ENCODE measurements at places on chromosomes 13 and 19.

DNA sequence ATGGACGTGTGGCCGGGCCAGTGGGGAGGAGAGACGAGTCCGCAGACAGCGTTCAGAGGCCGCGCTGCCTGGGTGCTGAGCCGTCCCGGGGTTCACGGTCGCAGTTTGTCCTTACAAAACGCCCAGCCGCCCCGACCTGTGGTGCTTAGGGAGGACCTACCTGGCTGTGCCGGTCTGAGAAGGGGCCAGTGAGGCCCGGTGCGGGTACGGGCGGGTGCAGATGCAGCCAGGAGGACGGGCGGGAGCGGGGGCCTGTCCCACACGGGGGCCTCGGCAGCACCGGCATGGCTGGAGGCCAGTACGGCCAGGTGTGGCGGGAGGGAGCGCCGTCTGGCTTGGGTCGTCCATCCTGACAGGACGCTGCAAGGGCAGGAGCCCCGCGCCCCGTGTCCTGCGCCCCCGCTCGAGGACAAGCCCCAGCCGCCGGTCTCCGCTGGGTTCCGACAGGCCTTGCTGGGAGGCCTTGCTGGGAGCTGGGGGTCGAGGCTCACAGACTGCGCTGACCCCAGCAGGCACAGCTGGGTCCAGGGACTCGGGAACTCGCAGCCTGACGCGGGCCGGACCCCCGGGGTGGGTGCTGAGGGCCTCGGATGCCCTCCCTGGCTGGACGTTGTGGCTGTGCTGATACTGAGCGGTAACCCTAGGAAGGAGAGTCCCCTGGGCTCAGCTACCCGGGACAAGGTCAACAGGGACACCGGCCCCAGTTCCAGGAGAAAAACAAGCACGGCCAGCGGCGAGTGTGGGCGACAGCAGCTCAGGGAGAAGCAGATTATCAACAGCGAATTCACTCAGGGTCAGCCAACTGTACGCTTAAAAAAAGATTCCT lies 5.3 kb upstream of the PROZ start:
- peak; percentile 93 for DNase-seq

DNA sequence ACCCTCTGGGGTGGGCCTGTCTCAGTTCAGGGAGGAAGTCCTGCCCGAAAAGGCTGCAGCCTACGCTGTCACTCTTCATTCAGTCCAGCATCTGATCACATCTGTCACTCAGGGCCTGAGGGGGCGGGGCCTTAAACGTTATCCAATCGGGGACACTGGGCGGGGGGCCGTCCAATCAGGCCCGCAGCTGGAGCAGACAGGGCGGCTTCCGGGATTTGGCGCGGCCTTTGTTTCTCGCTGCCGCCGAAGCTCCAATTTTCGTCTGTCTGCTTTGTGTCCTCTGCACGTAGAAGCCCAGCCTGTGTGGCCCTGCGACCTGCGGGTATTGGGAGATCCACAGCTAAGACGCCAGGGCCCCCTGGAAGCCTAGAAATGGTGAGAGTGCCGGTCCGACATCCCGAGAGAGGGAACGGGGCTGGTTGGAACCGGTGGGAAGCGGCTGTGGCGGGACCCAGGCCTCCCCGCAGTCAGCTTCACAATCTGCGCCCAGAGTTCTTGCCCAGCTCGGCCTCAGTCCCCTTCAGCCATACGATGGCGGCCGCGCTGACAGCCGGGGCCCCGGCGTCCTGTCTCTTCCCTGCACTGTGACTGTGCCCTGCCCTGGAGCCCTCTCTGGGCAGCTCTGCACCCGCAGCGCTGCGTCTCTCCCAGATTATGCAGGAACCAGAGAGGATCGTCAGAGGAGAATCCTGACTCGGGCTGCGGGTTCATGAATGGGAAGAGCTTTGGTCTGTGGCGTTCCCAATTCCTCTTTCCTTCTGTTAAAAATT lies at the start of gene ZNF730:
ZNF730 (plus strand) TSS at position 224 of the 770 bp plus-strand sequence; CDS start at position 373, 149 bp downstream.
- no peak for DNase-seq

- no peak for DNase-seq
These were observed 188.9 kb downstream of the ZIC5 start for GRCh38 chr13:99782669-99783068.

DNA sequence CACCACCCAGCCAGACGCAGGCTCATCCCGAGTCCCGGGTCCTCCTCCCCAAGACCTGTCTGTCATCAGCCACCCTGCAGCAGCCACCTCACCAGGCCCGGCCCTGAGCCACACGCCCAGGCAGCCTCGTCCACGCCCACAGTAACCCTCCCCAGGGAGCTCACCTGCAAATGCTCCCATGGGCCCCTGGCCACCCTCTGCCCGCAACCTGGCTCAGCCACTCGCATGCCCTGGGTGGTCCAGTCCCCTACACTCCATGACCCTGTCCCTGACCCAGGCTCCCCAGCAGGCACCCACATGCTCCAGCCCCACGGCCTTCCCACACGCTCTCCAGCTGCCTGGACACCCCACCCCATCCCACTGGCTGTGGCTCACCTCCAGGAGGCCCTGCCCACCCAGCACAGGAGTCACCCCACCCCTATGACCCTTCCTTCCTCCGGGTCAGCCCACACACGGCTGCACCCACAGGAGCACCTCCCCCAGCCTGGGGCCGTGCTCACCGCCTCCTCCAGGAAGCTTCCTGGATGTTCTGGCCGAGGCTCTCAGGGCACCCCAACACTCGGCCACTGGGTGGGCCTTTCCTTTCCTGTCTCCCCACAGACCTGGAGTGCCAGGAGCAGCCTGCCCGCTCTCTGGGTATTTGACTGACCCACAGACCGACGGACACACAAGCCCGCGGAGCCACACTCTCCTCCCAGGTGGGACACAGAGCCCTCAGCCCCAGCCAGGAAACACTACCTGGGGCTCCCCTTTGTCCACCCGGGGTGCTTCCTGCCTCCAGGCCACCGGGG lies 3.6 kb downstream of the TMEM259 start:
- DNase-seq = no peak

DNA sequence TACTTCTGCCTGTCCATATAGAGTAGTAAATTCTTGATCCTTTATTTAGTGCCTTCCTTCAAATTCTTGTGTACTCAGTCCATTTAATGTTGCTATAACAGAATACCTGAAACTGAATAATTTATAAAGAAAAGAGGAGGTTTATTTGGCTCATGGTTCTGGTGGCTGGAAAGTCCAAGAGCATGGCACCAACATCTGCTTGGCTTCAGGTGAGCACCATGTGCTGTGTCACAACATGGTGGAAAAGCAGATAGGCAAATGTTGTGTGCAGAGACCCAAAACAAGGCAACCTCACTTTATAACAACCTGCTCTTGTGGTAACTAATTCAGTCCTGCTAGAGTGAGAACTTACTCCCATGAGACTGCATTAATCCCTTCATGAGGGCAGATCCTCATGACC lies 195.3 kb downstream of the LMO7 start:
- DNase-seq = no peak

- no peak for DNase-seq
These were observed 11.6 kb downstream of the TPM4 start for GRCh38 chr19:16087940-16088339.

- DNase-seq = no peak
These were observed 2758.2 kb downstream of the PCDH9 start for GRCh38 chr13:64471916-64472315.

- DNase-seq = no peak
These were observed 40.3 kb downstream of the CDADC1 start for GRCh38 chr13:49287995-49288394.

GRCh38 chr13:92827503-92827902 lies 399.1 kb upstream of the GPC6 start:
- no peak for DNase-seq

DNA sequence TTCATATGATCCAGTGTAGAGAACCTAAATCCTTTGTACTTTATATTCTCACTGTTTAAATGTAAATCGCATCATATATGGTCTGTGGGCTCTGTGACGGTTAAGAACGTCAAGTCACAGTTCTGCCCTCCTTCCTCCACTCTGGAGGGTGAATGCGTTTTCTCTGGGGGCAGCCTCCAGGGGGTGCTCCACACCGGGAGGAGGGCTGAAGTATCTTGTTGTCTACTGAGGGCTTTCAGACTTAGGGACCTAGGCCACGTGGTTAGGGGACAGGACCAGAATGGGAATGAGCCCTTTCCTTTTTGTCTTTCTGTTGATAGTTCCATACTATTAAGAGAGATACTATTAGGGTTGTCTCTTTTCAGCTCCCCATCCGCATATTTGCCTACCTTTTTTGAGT lies 504.9 kb downstream of the FGF9 start:
- no peak for DNase-seq

DNA sequence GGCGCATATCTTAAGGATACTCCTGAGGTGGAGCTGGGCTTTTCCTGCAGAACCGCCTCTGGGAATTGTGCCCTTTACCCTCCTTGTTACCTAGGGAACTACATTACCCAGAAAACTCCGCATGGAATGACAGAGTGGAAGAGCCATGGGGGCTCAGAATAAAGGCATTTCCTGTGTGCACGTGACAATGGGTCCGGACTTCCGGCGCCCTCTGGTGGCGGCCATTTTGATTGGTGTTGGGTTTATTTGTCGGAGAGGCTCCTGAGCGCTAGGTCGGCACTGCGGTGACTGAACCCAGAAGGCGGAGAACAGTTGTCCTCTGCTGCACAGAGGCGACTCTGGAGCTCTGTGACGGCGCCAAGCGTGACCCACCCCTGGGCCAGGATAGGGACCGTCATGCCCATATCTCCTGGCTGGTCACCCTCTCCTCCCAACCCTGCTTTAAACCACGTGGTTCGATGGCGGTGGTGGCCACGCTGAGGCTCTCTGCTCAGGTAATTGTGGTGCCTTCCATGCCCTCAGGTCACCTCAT lies at the start of gene ZNF587B:
ZNF587B (plus strand) TSS at position 229 of the 532 bp plus-strand sequence; CDS start at position 459, 230 bp downstream.
- DNase-seq = no peak

All from vagina (tissue), 2 donors.